Left ventricle myocardium superior (tissue), 1 donor: ENCODE measurements at places on chromosomes 3 and 15.

DNA sequence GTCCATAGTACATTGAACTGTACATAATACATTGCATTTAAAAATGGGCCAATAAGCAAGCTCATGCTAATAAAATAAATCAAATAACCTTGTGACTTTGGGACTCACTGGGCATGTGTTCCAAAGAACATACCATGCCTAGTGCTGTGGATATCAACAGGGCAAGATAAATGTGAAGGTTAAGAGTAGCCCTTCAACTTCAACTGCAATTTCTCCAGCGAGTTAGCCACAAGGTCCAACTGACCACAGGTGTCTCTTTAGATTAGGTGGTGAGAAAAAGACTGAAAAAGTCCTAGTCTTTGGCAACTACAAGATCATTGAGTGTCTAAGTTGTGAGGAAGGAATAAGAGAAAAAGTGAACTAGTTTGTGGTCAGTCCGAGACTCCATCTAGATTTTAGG, 78.3 kb upstream of the ATP11B start:
- no peak for DNase-seq

GRCh38 chr3:126389112-126389793, 5.5 kb upstream of the CFAP100 start:
- peak; percentile 94 for DNase-seq

DNA sequence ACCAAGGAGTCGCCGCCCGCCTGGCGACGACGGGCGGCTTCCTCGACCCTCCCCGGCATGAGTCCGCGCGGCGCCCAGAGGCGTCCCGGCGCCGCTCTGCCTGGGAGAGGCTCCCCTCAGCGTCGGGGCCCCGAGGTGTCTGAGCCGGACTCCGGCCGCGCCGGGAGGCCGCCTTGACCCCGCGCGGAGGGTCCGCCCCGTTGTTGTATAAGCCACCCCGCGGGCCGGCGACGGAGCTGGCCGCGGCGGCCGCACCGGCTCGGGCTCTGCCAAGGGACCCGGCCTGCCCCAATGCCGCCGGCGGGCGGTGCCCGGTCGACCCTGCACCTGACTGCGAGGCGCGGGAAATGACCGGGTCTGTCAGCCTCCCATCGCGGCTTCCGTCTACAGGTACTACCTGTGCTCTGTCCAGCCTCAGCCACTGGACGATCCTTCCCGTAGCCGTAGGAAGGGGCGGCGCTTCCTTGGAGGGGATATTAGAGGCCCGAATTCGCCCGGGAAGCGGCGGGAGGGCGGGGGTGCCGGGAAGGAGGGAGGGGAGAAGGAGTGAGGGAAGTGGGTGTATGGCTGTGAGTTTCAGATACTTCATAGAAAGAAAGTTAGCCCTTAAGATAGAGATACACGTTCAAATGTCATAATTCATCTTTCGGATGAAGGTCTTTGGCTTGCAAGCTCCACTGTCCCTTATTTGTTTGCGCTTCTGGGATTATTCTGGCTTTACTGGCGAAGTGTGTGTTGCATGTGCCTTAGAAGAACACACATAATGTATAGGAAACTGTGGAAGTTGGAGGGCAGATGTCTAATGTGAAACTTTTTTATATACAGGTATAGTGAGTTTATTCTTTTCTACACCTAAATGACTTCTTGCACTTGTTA, 620 bp downstream of the ABHD5 start:
- DNase-seq = peak; percentile 79

DNA sequence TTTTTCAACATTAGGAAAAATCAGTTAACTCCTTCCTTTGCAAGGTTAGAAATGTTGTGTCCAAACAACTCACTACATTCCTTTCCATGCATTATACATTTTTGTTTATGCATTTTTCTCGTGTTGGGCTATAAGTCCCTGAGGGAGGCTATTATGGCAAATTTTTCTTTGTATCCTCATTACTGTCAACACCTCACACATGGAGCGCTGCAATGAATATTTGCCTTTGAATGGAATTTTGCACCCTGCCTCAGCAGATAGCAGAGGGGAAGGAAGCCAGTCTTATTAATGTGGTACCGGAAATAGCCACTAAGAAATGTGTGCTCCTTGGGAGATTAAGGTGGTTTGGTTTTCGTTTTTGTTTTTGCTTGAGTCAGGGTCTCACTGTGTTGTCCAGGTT, 134.7 kb downstream of the THSD4 start:
- DNase-seq = no peak

GRCh38 chr15:40028853-40029252, 10.1 kb downstream of the SRP14 start:
- DNase-seq = no peak

DNA sequence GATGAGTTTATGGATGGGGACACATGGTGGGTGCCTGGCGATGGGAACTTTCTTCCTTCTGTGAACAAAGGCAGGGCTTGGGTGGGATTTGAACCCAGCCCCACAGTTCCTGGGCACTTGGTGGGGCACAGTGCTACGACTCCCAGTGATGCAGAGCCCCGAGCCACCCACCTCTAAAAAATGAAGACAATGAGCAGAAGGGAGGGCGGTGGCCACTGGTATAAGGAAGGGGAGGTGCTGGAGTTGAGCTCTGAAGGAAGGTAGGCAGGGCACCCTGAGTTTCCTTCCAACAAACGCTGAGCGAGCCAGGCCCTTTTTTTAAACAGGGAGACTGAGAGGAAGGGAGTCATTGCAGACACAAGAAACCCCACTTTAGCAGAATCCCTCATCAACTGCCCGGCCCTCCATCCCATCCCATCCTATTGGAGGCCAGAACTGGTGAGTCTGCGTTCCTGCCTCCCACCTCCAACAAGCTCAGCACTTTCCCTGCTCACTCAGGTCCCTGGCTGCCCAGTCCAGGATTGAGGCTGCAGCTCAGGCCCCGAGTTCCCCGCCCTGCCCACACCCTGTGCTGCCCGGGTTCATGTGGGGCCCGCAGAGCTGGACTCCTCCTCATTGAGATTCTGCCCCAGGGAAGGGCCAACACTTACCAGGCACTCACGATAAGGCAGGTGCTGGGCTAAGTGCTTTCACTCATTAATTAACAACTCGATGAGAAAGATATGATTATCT, 57.3 kb downstream of the LINGO1 start:
- no peak for DNase-seq

GRCh38 chr3:101066711-101067129, 73.5 kb upstream of the ABI3BP start:
- no peak for DNase-seq

- no peak for DNase-seq
These were observed 254.9 kb upstream of the TBL1XR1 start for GRCh38 chr3:177451864-177452830.

DNA sequence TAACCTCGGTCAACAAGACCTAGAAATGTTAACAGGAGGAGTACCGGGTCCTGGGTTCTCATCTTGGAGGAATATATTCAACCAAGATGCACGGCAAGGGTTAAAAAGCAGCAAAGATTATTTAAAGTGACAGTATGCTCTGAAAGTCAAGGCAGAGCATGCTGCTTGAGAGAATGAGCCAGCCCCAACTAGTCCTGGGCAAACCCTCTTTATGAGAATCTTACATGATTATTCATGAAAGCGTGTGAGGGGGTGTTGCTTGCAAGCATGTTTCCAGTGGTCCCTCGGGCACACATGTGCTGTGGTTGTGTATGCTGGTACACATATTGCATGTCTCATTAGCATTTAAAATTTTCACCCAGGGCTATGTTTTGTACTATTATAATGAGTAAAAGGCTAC, 1445.6 kb downstream of the SI start:
- no peak for DNase-seq

- DNase-seq = no peak
These were observed 7.3 kb downstream of the VWA5B2 start for GRCh38 chr3:184236636-184237035.

- no peak for DNase-seq
These were observed 33.1 kb downstream of the IL1RAP start for GRCh38 chr3:190546881-190547510.

DNA sequence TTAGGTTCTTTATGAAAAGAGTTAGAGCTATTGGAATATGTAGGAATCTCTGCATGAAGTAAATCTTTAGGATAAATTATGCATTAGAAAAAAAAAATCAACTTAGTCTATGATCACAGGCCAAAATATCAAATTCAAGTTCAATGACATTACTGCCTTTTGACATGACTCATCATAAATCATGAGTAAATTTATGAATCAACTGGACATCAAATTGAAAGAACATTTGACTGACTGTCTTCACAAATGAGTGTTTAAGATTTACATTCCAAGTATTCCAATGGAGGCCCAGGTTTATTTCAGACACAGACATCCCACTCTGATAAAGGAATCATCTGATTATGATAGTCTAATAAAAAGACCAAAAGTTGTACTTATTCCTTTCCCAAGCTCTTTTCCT, 192.8 kb upstream of the TTC14 start:
- no peak for DNase-seq

GRCh38 chr3:10444511-10444910, 60.9 kb downstream of the ATP2B2 start:
- no peak for DNase-seq

DNA sequence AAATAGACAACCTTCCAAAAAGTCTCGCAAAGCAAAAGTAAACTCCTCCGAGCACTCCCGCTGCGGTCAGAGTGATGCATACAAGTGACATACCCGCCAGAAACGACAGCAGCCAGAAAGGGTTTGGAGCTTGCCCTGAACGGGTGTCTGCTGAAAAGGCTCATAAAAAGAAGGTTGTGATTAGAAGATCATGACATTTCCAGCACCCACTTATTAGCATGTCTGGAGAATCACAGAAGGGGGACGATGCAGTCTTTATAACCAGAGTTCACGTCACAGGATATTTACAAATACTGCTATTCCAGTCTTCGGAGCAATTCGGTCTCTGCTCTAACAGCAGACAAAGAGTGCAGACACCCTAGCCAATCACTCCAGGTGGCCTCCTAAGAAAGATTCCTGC, 59.1 kb upstream of the FRMD4B start:
- no peak for DNase-seq

DNA sequence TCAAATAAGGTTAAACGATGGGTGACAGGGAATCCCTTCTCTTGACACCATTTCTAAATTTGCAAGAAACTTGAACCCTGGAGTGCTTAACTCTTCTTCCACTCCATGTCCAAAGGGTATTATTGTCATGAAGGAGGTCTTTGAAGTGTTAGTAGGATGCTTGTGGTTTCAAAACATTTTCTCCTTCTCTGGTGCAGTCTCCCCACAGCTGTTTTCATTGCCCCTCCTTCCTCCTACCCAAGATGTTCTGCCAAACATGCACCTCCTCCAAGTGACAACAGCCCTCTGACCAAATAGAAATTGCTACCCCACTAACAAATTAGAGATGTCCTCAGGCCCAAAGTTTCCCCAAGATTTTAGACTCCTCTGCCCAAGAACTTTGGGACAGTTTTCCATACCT, 151.4 kb downstream of the POLR2M start:
- no peak for DNase-seq

DNA sequence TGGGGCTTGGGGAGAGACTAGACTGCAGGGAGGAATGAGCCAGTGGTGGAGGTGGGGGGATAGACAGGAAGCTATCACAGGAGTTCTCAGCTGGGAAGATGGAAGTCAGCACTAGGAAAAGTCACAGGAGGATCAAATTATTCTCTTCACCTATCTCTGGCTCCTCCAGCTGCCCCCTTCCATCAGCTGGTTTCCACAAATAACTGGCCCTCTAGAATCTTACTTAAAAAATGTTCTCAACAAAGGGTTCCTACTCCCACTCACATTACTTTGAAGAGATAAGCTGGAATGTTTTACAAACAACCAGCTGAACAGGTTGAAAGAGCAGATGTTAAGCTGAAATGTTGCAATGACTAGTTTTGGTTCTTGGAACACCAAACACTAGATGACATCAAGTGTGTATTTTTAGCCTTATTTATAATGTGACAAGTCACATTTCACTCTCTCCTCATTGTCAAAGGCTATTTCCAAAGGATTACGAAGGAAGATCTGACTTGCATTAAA, 102.7 kb upstream of the AADACL2 start:
- no peak for DNase-seq

DNA sequence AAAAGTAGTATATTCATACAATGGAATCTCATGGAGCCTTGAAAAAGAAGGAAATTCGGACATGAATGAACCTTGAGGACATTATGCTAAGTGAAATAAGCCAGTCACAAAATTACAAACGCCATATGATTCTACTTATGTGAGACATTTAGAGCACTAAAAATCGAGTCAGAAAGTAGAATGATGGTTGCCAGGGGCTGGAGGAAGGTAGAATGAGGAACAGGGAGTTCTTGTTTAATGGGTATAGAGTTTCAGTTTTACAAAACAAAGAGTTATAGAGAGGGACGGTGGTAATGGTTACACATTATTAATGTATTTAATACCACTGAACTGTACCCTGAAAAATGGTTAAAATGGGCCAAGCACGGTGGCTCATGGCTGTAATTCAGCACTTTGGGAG, 19.5 kb downstream of the UBXN7 start:
- no peak for DNase-seq

DNA sequence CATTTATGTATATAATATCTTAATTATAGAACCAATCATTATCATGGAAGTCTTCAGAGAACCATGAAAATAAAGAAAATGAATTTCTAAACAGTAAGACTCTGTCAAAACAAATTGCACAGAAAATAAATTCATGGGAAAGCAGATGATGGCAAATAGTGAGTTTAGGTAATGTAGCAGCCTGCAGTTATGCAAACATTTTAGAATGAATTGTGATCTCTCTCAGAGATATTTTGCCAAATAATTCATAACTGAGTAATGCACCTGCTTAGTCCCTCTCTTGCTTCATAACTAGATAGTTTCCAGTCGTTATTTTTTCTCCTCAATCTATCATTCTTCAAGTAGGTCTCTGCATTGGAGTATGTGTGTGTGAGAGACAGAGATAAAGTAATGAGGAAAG, 492.7 kb upstream of the THBS1 start:
- DNase-seq = no peak

GRCh38 chr3:45218578-45219390, 7.3 kb downstream of the TMEM158 start:
- no peak for DNase-seq

- no peak for DNase-seq
These were observed 78.4 kb upstream of the TRIM42 start for GRCh38 chr3:140599496-140599895.

GRCh38 chr3:136207489-136208115, 11.5 kb upstream of the MSL2 start:
- DNase-seq = no peak

GRCh38 chr15:58740436-58740835, 9.1 kb downstream of the ADAM10 start:
- DNase-seq = no peak
